ENCODE measurements at places on chromosomes 1 and 21.

GRCh38 chr1:171438441-171438840 lies 46.9 kb upstream of the PRRC2C start:
- no peak for DNase-seq

GRCh38 chr1:7984811-7985210 lies 23.3 kb downstream of the PARK7 start:
- DNase-seq = no peak

GRCh38 chr1:48470481-48470855 lies 1.5 kb downstream of the SPATA6 start:
- DNase-seq = no peak

GRCh38 chr1:235468004-235468403 lies 36.2 kb downstream of the B3GALNT2 start:
- DNase-seq = no peak

- DNase-seq = no peak
These were observed 16.6 kb upstream of the CACYBP start for GRCh38 chr1:174982971-174983689.

DNA sequence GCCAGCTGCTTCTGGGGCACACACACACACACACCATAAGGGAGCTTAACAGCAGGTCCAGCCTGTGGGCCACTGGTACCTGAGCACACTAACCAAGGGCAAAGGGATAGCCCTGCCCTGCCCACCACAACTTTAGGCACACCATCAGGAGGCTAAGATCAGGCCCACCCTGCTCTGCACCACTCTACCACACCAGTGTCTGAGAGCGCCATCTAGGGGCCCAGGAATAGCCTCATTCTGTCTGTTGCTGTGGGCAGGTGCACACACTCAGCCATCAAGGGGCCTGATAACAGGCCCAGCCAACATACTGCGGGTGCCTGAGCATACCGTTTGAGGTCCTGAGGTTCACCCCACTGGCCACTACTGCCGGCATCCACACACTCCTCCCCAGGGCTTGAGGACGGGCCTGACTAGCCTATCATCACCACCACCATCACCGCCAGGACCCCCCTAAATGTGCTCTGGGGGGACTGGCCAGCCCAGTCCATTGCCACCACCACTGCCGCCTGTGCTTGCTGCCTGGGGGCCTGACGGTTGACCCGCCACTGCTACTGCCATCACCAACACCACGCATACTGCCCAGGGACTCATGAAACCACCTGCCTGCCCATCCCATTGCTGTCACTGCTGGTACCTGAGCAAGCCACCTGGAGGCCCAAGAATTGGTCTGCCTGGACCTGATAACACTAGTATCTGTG lies 31.3 kb downstream of the NSL1 start:
- DNase-seq = peak; percentile 67

Measured in islet precursor cell (in vitro differentiated cells).